ENCODE measurements at places on chromosomes 3 and 15.

DNA sequence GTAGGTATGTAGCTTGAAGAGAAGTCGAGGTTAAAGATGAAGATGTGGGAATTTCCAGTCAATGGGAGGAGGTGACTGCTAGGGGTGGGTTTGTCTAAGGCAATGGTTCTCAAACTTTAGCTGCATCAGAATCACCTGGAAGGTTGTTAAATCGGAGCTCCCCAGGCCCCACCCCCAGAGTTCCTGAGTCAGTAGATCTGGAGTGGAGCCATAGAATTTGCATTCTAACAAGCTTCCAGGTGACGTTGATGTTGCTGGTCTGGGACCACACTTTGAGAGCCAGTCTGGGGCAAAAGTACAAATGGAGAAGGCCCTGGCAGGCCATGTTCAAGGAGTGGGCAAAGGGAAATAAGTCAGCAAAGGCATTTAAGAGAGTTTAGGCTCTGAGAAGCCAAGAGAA, 69.1 kb downstream of the CMTM8 start:
- no peak for DNase-seq

GRCh38 chr15:100171411-100171810, 170.4 kb downstream of the ADAMTS17 start:
- no peak for DNase-seq

- DNase-seq = no peak
Measured at GRCh38 chr15:68679961-68680371, 101.2 kb downstream of the CORO2B start.

DNA sequence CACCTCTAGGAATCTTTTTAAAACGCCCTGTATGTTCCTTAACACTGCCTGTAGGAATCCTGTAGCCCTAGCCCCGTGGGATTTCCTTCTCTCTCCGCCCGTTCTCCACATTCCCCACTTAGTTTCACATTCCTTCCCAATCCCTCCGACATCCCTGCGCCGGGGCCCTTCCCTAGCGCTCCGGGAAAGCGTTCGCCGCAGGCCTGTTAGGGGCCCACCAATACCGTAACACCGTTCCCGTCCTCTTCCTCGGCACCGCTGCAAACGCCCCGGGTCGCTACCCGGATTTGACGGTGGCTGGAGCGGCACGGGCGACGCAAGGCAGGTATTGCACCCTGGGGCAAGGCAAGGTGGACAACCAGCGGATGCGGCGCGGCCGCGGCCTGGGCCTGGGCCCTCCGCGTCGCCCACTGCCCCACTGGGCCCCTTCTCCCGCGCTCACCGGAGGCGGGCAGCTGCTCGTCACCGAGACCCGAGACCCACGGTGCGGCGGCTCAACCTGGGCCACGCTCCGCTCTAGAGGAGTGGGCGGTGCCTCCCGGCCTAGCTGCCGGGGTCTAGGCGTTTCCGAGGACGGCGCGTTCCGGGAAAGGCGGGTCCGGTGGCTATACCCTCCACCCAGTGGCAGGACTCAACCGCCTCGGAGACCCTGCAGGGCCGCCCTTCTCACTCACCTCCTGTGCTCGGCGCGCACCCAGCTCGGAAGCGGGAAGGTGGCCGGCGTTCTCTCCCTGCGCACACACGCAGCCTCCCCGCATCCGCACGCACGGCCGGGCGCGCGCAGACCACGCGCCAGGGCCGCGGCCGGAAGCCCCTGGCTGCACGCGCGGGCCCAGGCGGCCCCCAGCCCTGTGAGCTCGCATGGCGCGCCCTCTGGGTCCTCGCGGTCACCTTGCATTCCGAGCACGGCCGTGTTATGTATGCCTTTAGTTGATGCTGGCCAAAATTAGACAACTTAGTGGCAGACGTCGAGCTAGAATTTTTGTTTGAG, at the start of gene B3GALNT1:
TSS of gene B3GALNT1 (minus strand) at position 789 of the 991 bp plus-strand sequence. CDS start 18,595 bp downstream, outside the sequence.
- no peak for DNase-seq

GRCh38 chr15:95353512-95353911, 977.0 kb upstream of the NR2F2 start:
- no peak for DNase-seq

- DNase-seq = no peak
Measured at GRCh38 chr3:87324609-87325008, 48.2 kb upstream of the POU1F1 start.

- DNase-seq = no peak
Measured at GRCh38 chr3:110341047-110341446, 730.6 kb upstream of the NECTIN3 start.

- no peak for DNase-seq
Measured at GRCh38 chr3:71304684-71305083, 278.8 kb downstream of the FOXP1 start.

DNA sequence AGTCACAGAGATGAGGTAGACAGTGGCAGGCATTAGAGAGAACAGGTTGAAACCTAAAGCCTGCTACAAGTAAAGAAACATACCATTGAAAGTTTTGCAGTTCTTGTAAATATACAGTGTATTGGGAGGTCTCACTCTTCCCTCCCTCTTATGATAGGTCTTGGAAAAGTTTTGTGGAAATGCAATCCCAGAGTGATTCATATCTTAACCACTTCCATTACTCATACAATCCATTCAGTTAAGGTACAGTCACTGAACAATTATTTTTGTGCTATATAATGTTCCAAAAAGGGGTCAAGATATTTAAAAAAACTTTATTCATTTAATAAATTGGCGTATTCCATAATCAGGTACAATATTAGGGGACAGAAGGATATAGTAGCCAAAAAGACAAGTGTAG, 737.7 kb upstream of the ALCAM start:
- no peak for DNase-seq

DNA sequence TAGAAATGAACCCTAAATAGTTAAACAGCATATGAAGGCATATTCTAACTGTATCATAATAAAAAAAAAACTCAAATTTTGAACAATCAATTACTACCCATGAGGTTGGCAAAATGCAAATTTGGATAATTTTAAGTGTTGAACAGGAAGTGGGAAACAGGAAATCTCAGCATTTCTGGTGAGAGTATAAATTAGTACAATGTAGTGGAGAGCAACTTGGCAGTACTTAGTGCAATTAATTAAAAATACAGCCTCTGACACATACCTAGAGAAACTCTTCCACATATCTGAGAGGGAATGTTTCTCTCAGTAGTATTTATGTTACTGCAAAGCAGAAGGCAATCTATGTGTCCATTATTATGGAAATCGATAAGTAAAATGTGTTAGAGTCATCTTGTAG, 96.8 kb downstream of the TUSC7 start:
- DNase-seq = no peak

DNA sequence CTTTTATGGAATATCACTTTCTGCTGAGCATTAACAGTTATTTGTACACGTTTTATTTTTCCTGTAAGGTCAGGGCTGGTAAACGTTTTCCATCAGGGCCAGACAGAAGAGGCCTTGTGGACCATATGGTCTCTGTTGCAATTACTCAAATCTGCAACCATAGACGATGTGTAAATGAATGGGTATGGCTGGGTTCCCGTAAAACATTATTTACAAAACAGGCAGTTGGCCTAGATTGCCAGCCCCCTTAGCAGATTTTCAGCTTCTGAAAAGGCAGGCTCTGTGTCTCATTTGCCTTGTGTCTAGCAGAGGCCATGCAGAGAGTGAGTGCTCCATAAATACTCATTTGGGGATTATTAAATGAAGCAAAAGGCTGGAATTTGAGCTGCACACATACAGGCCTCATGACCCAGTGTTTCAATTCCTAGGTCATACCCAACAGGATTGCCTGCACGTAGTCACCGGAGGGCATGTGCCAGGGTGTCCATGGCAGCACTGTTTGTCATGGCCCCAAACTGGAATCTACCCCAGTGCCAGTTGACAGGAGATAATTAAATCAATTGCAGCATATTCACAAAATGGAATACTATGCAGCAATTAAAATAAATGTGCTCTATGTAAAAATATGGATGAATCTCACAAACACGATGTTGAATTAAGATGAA, 51.3 kb downstream of the GPD1L start:
- no peak for DNase-seq

GRCh38 chr3:184568924-184569829, 7.6 kb downstream of the EPHB3 start:
- no peak for DNase-seq

- DNase-seq = no peak
Measured at GRCh38 chr3:117409701-117410459, 700.3 kb downstream of the TUSC7 start.

DNA sequence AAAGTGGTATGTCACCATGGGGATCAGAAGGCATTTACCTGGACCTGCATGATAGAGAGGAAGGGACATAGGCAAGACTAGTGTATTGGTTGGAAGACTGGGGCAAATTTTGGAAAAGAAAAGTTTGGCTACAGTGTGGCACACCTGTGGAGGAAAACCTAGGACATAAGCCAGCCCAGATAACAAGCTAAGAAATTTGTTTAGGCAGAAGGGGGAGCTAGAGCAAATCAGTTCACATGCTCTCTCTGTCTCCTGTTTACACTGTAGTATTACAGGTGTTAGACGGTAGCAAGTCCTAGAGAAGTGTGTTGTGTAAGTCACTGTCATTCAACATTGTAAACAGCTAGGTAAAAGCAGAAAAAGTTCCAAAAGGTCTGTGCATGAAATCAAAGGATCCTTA, 11.9 kb upstream of the ALDH1A2 start:
- no peak for DNase-seq

GRCh38 chr3:150755902-150756301, 7.1 kb downstream of the SIAH2 start:
- DNase-seq = no peak

- no peak for DNase-seq
Measured at GRCh38 chr3:133655731-133656515, 5.8 kb downstream of the TOPBP1 start.

DNA sequence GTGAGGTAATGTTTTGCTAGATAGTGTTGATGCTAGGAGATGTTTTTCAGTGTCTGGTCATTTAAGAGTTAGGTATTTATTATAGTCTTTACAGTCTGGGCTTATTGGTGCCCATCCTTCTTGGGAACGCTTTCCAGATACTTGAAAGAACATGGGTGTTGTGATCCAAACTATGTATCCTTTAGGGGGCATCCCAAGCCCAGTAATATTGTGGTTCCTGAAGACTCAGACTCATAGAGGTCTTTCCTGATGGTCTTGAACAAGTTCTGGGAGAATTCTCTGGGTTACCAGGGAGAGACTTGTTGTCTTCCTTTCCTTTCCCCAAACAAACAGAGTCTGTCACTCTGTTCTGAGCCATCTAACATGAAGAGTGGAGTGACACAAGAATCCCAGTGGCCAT, 99.7 kb upstream of the LRRC3B start:
- no peak for DNase-seq

GRCh38 chr3:8884630-8885290, 78.5 kb downstream of the RAD18 start:
- no peak for DNase-seq

DNA sequence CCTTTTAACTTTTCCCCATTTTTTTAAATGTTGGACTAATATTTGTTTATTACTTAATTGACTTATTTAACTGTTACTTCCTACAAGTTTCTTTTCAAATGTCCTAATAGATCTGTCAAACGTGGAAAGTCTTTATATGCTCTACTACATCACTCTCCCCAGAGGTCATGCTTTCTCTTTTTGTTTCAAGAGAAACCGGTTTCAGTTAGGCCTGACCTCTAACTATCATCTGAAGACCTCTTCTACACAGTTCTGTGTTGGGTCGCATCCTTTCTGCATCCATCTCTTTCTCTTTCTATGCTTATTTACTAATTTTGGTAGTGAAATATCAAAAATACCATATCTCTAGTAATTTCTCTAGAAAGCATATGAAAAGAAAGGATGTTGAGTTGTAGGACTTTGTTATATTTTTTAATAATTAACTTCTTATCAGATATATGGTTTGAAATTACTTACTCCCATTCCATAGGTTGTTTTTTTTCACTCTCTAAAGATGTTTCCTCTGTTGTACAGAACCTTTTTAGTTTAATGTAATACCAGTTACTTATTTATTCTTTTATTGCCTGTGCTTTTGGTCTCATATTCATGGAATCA, 781.2 kb upstream of the ARPP21 start:
- no peak for DNase-seq

GRCh38 chr15:76994971-76995945, at the start of gene PSTPIP1:
Gene PSTPIP1, plus strand, starts transcription at chr15:76995126. Its CDS starts 448 bp downstream, at chr15:76995574.
- peak; percentile 42 for DNase-seq

GRCh38 chr3:123159926-123160635, 41.7 kb upstream of the SEC22A start:
- no peak for DNase-seq
